Stimulated activated CD4-positive, alpha-beta T cell treated with anti-CD3 and anti-CD28 coated beads, TNF-alpha, amount 100 ng/mL, for 48 hours (primary cell): ENCODE measurements at places on chromosomes 7 and 10.
A peak's percentile ranks its signal among the peaks of the same experiment; 100 is the strongest.

GRCh38 chr7:21103426-21104123 is 316.9 kb upstream of the SP8 start:
- DNase-seq, result no peak

DNA sequence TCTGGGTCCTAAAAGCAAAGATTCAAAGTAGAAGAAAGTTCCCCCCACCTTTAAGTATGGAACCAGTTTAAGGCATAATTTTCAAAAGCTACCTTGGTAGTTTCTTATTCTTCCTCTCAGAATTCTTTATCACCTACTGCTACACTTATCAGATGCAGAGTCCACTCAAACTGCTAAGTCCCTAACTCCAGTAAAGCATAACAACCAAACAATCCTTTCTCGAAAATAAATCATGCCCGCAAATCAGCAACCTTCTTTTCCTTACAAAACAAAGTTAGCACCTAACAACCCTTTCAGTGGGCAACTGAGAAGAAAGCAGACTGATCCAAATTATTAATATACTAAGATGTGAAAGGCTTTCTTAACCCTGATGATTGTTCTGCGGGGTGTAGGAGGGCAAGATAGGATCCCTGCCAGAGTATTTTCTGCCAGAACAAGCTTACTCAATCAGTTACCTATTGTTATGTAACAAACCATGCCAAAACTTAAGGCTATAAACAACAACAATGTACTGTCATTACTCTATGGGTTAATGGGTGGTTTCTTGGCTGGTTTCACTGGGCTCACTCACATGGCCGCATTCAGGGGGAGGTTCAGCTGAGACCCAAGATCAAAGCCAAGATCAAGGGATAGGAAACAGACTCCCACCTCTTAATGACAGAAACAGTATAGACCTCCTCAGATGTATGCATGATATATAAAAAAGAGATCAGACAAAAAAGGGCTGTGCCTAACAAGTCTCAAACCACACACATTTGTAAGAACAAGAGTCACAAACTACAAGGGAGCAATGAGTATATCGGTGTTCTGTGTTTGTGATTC is 42.0 kb downstream of the CCDC6 start:
- DNase-seq, result no peak

- no peak for DNase-seq
These were observed 121.5 kb downstream of the TYW1B start for GRCh38 chr7:72706521-72706920.

DNA sequence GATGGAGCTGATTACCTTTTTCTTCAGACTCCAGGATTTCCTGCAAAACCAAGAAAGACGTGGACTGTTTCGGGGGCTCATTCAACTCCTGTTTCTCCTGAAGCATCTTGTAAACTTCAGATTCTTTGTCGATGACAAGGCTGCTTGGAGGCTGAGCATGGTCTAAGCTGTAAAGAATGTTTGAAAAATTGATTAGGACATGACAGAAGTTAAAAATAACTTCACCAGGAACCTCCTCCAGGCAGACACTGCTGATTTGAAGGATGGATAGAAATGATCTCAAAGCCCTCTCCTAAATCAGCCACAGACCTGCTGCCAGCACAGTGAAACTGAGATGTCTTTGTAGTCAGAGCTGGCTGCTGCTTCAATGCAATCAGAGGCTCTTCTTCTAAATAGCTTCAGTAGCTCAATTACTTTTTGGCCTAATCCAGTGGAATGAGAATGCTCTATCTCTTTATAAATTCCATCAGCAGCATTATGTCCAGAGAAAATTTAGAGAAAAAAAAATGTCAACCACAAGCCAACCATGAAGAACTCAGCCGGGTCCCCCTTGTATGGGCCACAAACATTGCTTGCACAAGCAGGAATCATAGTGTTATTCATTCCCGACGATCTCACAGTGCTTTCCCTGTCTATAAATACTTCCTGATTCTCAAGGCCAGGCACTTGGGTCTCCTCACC is 43.5 kb downstream of the PDLIM1 start:
- DNase-seq, result no peak

DNA sequence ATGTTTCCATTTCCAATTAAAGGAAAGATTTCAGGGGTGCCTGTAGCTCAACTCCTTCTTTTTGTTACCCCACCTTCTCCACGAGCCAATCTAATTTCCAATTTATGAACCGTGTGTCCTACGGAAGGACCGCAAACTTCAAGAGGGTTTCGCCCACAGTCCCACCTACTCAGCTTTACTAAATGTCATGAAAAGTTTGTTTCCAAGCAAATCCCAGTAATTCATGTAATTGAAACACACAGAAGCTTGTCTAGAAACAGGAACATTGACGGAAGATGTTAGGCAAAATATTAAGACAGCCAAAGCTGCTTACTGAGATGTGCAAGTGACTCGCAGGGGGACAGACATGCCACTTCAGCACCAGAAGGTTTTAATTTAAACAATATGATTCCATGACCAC is 32.9 kb upstream of the LYZL1 start:
- no peak for DNase-seq

- DNase-seq, result no peak
These were observed 99.9 kb upstream of the JAZF1 start for GRCh38 chr7:28280516-28280915.

DNA sequence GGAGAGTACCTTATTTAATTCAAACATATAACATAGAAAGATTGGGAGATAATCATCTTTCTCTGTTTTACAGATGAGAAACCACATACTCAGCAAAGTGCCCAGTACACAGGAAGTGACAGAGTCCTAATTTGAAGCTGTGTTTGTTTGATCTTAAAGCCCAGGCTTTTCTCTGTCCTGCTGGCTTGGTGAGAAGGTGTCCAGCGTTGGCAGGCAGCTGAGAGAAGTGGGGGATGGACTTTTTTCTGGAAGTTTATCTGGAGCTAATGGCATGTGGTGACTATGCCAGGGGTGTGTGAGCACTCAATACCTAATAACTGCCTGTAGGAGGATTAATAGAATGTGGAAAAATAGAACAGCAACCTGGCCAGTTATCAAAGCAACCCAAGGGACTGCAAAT is 60.8 kb downstream of the NPSR1 start:
- no peak for DNase-seq

DNA sequence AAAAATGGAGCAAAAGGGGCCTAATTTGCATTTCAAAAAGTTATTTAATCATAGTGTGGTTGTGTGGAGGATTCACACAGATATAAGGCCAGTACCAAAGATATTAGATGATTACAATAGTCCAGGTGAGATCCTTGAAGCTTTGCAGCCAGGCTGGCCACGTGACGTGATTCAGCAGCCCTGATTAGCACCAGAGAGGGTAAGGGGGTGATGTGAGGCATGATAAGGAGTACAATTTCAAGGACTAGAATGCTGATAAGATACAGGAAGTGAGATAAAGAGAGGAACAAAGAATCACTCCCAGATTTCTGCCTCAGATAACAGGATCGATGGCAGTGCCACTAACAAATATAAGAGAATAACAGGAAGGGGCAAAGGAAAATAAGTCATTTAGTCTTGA is 108.4 kb upstream of the PALS2 start:
- DNase-seq, result no peak

DNA sequence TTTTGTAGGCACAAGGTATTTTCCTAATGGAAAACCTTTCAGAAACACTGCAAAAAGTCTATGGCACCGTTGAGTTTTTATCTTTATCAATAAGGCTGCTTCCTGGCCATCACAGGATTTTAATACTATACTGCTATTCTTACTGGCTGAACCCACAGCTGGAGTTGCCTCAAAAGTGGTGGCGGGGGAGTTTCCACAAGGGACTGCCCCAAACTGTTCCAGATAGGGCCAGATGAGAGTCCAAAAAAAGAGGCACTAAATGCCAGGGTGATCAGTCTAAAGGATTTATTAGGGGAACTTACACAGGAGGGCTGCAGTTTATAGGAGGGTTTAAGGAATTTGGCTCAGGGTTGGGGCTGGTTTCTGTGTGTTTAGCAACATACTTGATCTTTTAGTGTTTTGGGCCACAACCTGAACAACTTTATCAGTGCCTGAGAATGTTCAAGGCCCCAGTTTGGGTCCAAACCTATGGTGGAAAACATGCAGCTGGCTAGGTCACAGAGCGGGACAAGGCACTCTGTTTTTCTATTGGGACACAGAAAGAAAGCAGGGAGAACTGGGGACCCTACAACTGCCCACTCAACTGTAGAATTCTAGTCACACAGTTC is 41.4 kb downstream of the STAM start:
- peak; percentile 21 for DNase-seq

DNA sequence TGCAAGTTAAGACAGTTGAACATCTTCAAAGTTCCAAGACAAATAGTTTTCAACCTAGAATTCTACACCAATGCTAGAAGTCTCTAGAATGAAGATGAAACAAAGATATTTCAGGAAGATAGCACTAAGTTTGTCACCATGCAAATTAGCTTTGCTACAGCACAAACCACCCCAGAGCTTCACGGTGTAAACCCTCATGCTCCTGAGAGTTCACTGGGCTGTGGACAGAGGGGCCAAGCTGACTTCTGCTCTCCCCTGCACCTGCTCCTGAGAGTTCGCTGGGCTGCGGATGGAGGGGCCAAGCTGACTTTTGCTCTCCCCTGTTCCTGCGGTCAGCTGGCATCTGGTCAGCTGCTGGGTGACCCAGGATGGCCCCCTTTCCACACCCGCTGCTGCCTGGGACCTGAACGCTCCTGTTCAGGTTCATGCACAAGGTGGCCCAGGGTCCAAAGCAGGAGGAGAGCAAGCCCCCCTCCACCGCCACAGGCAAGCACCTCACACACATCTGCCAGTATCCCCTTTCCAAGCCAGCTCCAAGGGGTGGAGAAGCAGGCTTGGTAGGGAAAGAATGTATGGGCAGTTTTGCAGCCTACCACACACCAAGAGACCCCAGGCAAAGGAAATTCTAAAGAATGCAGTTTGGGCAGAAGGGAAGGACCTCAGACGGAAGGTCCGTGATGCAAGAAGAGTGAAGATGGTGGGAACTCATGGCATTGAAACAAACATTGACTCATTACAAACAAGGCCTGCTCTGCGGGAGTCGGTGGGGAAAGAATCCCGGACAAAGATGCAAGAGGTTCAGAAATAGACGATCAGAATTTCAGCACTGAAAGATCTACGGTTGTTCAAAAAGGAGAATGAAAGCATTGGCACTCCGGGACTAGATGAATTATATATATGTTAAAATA is 137.8 kb upstream of the PPP2R2D start:
- no peak for DNase-seq

GRCh38 chr7:4745971-4746919 is 29.2 kb upstream of the AP5Z1 start:
- DNase-seq, result no peak
